Fibroblast of lung (primary cell): ENCODE measurements at places on chromosomes 5 and 9.

- no peak for DNase-seq
These were observed 230.2 kb upstream of the DAPK1 start for GRCh38 chr9:87267251-87268070.

GRCh38 chr5:138444774-138445546 is 6.1 kb downstream of the REEP2 start:
- no peak for DNase-seq

GRCh38 chr5:77302247-77302646 is 91.8 kb downstream of the PDE8B start:
- DNase-seq: no peak

- DNase-seq: no peak
These were observed 138.9 kb downstream of the WDR41 start for GRCh38 chr5:77353251-77353650.

- no peak for DNase-seq
These were observed 75.7 kb upstream of the TGFBR1 start for GRCh38 chr9:99029083-99029645.

DNA sequence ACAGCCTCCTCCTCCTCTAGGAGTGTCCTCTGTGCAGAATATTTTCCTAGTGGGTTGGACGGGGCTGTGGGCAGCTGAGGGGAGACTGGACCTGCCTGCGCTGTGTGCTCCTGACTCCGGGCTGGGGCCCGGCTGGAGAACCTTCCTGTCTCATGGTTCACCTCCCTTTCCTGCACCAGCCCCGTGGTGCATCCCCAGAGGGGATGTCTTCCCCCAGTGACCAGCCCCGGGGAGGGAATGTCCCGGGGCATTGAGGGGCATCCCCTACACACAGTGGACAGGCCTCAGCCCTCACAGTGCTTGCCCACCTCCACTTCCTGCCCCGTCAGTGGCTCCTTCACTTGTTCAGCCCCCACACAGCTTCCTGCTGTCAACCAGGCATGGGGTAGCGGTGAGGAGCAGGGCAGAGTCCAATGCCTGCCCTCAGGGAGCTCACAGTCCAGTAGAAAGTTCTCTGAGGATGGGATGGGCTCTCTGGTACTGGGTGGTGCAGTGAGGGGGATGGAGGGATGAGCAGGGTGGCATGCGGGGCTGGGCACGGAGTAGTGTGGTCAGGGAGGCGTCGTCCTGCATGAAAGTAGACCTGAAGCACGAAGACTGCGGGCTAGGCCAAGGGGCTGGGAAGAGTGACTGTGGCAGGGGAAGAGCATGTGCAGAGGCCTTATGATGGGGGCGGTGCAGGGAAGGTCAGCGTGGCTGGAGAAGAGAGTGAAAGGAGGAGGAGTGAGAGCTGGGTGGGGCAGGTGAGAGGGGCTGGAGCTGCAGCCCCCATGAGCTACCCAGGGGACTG is 52.1 kb upstream of the PITX1 start:
- no peak for DNase-seq

- DNase-seq: no peak
These were observed 11.3 kb upstream of the PHF2 start for GRCh38 chr9:93565089-93565488.

DNA sequence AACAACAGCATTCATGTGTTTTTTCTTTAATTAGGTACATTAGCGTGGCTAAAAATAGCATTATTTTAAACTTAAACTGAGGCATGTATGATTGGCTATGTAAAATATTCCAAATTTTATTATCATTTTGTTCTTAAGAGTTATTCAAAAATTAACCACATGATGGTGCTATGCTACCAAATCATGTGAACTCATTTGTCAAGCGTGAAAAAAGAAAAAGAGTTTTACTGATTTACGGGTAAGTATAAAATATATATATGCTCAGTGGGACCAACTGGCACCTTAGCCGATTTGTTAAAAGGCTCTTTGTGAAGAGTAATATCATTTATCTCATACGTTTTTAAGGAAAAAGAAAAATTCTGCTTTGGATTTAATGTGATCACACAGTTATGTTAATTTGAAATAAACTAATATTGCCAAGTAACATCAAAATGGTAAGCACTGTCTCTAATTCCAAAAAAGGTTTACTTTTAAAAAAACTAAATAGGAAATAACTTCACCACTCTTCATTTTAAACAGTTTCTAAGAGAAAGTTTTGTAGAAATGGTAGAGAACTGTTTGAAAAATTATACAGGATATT is 1042.3 kb downstream of the CDH12 start:
- DNase-seq: peak; percentile 23

GRCh38 chr5:44546286-44546685 is 157.1 kb upstream of the FGF10 start:
- peak; percentile 50 for DNase-seq

- DNase-seq: no peak
These were observed 464.5 kb upstream of the SMARCA2 start for GRCh38 chr9:1550636-1551035.

GRCh38 chr5:28066856-28067255 is 1028.5 kb upstream of the CDH9 start:
- DNase-seq: no peak

DNA sequence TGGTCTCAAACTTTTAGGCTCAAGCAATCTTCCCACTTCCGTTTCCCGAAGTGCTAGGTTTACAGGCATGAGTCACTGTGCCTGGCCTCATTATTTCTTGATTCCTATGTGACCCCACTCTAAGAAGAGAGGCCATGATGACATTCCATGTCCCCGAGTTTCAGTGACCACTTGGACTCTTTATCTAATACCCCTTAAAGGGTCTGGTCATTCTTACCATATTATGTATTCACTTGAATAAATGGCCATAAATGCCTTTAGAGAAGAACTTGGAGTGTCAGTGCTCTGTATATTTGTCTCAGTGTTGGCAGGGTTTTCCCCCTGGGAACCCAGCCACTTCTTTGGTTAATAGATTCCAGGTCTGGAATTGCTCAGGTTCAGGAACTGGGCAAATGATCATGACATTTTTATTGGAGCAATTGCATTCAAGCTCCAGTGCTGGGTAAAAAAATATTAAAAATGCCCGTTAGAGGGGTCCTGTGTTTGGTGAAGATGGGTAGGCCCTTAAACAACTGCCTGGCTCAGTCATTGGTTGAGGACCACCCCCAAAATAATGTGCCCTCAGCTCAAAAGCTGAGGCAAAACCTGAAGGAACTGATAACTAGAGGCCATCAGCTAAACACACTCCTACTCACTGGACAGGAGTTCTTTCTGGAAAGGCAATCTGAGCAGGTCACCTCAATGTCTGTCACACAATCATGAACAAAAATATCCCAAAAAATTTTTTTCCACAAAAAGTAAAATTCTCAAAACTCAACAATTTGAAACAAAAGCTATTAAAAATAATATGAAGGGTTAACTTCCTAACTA is 186.6 kb upstream of the ZNF608 start:
- DNase-seq: peak; percentile 28

DNA sequence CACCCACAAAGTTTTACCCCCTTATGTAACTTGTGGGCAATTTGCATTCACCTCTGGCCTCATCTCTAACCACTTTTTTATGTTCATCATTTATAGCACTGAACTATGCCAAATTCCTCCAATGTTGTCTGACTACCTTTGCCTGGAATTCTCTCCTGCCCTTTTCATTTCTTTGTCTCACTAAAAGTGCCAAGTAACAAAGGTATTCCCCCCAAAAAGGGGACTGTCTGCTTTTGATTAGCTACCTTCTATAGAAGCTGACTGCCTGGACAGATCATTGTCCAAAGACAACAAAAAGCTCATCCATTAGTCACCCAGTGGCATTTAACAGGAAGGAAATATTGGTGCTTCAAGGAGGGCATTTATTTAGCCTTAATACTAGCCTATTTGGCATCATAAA is 189.9 kb upstream of the VCAN start:
- DNase-seq: no peak

- DNase-seq: no peak
These were observed 8.1 kb upstream of the PTPN3 start for GRCh38 chr9:109506097-109506712.

GRCh38 chr5:111680737-111681413 is 76.1 kb downstream of the NREP start:
- DNase-seq: peak; percentile 94

DNA sequence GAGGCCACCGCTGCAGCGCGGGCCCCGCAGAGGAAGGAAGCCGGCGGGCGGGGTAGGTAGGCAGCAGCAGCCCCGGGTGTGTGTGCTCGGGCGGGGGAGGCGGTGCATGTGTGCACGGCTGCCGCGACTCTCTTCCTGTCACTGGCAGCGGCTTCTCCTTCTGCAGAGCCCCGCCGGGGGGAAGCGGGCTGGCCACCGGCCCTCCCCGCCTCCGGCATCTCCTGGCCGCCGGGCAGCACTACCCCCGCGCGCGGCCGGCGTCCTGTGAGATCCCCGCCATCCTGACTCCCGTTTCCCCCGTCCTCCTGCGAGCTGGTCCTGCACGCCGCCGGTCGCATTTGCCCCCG is 315 bp downstream of the PIK3R1 start:
- DNase-seq: peak; percentile 69

DNA sequence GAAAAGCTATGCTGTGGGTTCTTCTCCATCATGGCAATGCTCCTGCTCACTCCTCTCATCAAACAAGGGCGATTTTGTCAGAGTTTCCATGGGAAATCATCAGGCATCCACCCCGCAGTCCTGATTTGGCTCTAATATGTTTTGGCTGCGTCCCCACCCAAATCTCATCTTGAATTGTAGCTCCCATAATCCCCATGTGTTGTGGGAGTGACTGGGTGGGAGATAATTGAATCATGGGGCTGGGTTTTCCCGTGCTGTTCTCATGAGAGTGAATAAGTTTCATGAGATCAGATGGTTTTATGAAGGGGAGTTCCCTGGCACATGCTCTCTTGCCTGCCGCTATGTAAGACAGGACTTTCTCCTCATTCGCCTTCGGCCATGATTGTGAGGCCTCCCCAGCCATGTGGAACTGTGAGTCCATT is 163.8 kb downstream of the GADD45G start:
- DNase-seq: no peak

DNA sequence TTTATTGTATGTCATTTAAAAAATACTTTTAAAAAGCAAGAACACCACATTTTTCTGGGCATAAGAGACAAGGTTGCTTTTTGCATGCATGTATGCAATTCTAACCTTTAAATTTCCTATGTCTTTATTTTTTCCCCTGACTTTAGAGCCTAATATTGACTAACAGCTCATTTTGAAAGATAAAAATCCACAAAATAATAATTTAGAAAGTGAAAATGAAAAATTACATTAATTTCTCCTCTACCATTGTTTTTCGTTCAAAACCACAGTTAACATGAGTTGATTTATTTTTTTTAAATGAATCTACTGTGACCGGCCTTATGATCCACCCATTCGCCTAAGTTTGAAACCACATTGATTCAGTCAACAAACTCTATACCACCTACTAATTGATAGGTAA is 137.5 kb upstream of the CDKN2B start:
- no peak for DNase-seq

DNA sequence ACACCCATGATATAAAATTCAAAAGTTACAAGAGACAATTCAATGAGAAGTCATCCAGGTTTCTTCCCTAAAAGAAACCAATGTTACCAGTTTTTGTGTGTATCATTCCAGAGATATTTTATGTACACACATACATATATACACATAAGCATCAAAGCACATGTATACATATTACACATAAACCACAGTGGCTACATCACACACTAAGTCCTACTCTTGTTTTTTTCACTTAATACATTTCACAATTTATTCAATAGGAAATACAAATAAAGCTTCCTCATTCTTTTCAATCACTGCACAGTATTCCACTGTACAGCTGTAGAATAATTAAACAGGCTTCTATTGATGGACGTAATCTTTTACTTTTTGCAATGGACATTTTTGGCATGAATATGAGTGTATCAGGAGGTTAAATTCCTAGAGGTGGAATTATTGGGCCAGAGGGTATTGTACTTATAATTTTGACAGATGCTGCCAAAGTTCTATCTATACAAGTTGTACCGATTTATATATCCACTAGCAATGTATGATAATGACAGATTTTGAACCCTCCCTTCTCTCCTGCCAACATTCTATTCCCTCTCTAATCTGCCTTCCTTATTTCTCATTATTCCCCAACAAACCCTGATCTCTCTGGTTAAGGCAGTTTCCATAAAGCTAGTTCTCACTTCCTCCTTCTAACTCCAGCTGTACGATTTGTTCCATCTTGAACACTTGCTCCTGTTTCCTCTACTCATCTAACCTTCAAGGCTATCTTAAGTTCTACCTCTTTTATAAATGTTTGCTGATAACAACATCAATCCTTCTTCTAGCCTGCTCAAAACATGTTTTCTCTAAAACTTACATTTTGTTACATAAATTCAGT is 35.2 kb downstream of the MRPS27 start:
- DNase-seq: no peak

DNA sequence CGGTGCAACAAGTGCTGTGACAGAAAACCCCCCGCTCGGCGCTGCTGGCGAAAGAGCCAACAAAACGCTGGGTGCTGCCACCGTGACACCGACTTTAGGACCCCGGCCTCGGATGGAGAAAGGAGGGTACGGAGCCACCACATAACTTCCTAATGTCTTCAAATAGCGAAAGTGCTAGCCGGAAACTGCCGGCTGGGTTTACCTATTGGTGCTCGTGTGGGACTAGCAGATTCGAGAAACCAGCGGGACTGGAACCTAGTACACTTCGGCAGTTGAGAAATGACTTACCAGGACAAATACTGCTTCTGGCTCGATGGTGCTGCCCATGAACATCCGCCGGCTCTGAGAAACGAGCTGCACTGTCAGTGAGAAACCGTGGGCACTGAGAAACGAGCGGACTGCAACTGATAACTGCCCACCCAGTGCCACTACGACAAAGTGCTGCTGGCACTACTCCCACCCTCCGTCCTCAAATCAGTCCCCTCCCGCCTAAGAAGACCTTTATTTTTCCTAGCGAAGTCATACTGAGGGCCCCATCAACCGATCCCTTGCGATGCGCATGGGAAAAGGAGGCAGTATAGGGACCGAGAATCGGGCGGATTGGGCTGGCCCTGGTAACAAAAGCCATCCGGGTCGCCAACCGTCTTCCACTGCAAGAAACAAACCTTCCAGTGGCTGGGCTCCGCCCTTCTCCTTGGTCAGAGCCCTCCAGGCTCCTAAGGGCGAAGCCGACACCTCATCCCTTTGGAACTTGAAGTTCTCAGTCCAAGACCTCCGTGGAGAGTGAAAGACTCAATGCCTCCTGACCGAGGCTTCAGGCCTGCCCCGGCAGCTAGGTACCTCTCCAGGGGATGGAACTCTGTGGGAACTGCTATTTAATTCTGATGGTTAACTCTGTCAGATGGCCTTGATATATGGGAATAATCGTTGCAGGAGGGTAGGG is 27.0 kb upstream of the ANXA2R start:
- DNase-seq: peak; percentile 95

DNA sequence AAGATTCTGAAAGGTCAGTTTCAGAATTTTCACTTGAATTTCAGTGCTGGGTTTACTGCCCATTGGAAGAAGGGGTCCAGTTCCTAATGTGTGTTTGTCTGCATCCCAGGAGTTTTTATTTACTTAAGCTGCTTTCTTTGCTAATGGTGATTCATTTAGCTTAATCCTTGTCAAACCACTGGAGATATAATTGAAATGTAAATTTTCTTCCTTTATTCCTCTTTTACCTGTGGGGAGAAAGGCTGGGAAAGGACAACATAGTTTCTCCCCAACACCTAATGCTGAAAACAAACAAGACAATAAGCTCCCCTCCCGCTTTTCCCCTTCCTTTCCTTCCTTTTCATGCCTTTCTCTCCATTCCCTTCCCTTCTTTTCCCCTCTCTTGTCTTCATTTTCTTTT is 185.8 kb downstream of the KCTD16 start:
- no peak for DNase-seq
